Heart right ventricle (tissue), 16 donors: ENCODE measurements at places on chromosomes 5 and 9.

DNA sequence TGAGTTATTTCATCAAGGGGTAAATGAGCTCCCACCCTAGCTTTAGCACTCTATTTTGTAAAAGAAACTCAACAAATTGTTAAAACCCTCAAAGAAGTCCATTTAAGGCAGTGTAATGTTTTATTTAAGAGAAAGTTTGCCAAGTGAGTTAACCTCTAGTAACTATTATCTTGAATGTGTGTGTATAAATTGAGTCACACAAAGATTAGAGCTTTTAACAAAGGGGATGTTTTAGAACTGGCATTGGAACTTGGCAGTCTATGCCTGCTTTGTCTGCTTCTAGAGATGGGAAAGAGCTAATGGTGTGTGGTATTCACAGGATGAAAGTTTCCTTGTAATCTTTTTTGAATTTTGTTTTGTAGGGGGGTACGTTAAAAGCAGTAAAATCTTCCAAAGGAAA, 33.2 kb downstream of the KDM3B start:
- DNase-seq: no peak

DNA sequence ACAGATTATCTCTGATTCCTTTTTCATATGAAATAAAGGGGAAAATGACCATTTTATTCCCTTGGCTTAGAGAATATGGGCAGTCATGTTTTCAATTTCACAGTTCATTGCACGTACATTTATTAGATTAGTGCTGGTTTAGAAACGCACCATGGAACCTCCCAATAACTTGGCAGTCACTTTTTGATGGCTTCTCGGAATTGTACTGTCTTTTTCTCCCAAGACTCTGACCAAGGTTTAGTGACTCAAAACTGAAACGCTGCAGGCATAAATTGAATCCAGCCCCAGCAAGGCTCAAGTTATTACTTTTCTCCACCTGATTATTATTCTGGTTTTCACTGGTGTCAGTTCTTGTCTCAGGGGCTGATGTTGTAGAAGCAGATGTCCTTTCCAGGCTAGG, 55.6 kb upstream of the EGFLAM start:
- no peak for DNase-seq

DNA sequence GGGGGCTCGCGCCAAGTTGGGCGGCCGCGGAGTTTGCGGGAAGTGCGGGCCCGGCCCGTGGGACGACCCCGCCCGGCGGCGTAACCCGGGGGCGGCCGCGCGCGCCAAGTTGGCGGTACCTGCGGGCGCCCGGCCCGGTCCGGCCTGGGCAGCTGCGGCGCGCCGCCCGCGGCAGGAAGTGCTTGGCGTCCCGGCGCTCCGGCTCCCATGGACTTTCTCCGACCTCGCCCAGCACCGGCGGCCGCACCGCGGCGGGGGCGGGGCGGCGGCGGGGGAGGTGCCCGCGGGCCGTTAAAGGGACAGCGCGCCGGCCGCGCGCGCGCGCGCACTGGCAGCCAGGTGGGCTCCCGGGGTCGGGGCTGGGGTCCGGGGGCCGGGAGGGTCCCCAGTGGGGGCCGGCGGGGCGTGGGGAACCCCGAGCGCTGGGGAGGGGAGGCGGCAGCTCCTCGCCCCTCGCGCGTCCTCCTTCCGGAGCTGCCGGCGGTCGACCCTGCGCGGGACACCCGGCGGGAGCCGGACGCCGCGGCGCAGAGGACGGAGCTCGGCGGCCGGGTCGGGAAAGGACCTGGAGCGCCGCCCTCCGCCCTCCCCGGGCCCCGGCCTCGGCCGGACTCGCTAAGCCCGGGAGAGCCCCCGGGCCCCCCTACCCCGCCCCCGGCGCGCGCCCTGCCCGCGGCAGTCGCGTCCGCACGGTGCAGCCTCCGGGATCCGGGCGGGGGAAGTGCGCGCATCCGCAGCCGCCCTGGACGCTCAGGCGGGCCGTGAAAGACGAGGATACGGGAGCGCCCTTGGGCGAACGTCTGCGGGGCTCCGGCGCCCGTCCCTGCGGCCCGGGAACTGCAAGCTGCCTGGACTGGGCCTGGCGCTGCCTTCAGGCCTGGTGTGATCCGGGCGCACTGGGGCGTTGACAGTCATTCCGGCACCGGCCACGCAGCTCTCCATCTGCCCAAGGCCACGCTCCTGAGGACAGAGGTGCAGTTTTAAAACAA, at the start of gene NACC2:
Gene NACC2, minus strand, starts transcription at position 220 of the 989 bp plus-strand sequence. CDS start 44,768 bp downstream, outside the sequence.
- DNase-seq: peak; percentile 82

- no peak for DNase-seq
These were observed 16.5 kb downstream of the BRD3 start for GRCh38 chr9:134051319-134051718.

GRCh38 chr5:115351356-115352195, 55.1 kb upstream of the CCDC112 start:
- DNase-seq: no peak

DNA sequence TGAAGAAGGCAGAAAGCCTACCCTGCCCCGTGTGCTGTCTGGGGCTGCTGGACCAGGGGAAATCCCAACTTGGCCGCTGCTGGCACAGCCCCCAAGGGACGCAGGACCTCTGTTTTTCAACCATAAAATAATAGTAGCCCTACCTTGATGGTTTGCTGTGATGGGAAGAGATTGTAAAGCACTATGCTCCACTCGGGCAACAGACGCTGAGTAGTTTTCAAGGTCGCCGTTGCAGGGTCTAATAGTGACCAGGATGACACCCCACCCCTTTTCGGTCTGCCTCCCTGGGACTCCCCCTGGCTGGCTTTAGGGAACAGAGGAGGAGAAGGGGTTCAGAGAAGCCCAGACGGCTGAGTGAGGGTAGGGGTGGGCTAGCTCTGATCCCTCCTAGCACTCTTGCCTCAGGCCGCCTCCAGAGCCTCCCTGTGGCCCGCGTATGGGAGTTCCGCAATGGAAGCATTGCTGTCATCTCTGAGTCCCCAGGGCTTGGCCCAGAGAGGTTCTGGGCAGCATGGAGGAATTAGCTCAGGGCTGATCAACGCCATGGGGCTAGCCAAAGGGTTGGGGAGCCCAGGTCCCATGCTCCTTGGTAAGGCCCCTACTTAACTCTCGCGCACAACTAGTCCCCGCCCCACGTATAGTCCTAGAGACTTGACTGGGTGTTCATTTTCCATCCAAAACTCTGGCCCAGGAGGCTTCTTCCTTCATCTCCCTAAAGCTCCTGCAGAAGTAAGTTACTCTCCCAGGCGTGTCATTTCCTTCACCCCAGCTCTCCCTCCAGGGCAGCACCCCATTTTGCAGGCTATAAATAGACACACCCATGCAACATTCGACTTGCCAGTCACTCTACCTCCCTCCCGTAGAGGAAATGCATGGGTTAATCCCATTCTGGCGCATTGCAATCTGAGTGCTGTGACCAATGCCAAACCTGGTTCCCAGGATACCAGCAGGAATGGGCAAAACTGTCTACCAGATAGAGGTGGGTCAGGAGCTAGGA, 1.1 kb upstream of the IRF1 start:
- no peak for DNase-seq
